Amniotic stem cell (primary cell): ENCODE measurements at places on chromosomes 2 and 18.

DNA sequence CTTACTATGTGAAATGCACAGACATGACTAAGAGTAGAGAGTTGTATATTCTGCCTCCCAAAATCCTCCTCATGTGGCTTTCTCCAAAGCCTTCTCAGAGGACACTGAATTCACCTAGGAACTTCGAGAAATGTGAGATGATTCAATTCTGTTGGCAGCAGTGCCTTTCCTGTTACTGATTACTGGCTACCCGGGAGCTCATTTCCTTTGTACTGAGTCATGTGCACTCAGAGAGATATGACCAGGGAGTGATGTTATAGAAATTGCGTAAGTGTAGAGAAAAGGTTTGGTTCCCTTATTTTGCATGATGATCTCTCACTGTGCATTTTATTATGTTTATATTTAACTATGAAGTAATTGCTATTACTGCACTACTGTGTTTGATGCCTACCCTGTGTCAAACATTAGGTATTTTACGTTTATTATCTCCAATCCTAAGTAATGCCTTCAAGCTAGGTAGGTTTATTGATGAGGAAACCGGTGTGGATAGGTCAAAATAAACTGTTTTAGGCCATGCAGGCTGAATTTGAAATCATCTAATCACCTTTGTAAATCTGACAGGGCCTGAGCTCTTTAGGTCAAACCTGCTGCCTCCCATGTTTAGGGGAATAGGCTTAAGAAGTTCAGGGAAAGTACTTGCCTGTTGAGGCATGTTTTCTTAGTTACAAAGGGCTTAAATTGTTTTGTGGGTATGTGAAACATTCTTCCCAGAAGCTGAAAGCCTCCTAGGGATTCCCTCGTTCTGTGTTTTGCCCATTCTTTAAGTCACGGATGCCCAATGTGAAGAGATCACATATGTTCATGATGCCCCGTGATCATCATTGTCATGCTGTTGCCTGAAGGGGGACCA lies 86.8 kb downstream of the FMNL2 start:
- peak; percentile 95 for DNase-seq

GRCh38 chr18:45670281-45670962 lies 53.6 kb upstream of the SLC14A1 start:
- no peak for DNase-seq

- DNase-seq: no peak
Measured at GRCh38 chr2:108594982-108595464, 60.8 kb downstream of the LIMS1 start.

DNA sequence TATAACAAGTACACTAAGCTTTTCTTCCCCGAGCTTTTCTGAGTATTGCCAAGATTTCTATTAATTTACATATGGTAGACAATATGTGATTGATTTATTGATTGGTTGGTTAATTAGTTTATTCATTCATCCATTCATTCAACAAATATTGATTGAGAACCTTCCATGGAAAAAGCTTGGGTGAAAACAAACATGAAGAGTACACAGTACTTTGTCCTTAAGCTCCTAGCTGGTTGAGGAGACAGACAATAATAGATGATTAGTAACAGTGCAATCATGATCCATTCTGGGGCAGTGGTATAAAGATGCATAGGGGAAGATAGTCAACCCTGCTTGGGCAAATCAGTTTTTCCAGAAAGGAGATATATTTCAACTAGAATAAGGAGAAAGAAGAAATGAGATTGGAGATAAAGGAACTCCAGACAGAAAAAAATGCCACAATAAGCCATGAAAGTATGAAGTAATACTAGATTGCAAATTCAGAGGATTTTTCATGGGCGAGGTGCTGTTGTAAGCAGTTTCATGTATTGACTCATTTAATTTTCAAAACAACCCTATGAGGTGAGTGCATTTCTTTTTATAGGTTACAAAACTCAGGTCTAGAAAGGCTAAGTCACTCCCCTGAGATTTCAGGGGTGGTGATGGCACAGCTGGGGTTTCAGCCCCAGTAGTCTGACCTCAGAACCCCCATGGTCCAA lies 129.5 kb downstream of the RND3 start:
- no peak for DNase-seq

DNA sequence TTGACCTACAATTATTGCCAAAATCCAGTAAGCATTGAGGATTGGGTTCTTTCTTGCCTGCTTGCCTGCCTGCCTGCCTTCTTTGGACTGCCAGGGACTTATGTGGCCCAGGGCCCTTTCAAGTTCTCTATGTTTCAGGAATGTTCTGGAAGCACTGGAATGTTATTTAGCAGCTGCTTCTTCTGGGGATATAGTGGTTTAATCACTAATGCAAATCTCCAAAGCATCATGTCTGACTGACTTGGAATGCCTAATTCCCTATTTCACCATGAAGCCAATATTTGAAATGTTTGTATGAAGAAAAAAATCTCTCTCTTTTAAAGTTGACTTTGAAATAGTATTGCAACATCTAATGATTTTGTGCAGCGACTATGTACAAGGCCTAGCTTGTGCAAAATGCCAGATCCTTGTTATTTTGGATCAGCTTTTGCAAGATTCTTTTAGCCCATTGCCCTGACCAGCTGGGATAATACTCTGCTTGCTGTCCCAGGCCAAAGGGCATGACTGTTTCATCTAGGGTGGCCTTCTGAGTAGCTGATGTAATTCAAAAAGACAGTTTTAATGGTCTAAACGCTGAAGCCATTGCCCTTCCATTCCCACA lies 204.6 kb downstream of the RND3 start:
- no peak for DNase-seq

DNA sequence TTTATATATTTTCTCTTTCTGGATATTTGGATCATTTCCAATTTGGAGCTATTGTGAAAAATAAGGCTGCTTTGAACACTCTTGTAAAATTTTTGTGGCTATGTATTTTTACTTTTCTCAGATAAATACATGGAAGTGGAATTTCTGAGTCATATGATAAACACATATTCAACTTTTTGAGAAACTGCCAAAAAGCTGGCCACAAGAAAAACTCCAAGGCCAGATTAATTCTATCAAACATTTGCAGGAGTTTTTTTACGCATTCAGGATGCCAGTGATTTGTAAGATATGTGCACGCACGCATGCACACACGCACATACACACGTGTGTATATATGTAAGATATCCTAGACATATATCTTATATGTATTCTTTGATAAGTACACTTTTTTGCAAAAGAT lies 477.5 kb upstream of the SPHKAP start:
- DNase-seq: peak; percentile 86

DNA sequence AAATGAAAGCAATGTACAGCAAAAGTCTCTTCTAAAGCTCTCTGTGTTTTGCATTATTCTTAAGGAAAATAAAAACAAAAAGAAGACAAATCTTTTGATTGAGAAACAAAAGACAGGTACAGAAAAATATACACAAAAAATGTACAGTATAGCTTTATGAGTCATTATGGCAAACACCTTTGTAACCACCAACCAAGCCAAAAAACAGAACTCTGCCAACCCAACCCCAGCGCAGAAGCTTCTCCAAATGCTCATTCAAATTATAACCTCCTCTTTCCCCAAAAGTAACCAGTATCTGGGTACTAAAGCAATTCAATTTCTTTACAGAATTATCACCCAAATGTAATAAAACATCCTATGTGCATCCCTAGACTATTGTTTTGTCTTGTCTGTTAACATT lies 255.9 kb upstream of the STON1 start:
- DNase-seq: no peak

DNA sequence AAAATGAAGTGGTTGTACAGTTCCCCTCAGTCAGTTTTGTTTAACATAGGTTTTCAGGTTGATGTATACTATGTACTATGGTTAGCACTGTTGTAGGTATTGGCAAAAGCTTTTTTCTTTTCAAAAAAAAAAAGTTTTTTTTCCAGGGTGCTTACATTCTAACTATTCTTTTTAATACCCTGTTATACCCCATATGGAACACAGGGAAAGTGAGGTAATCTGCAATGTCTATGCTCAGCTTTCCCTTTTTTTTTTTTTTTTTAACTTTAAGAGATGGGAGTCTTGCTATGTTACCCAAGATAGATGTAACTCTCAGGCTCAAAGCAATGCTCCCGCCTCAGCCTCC lies 590 bp upstream of the CCDC138 start:
- DNase-seq: no peak

DNA sequence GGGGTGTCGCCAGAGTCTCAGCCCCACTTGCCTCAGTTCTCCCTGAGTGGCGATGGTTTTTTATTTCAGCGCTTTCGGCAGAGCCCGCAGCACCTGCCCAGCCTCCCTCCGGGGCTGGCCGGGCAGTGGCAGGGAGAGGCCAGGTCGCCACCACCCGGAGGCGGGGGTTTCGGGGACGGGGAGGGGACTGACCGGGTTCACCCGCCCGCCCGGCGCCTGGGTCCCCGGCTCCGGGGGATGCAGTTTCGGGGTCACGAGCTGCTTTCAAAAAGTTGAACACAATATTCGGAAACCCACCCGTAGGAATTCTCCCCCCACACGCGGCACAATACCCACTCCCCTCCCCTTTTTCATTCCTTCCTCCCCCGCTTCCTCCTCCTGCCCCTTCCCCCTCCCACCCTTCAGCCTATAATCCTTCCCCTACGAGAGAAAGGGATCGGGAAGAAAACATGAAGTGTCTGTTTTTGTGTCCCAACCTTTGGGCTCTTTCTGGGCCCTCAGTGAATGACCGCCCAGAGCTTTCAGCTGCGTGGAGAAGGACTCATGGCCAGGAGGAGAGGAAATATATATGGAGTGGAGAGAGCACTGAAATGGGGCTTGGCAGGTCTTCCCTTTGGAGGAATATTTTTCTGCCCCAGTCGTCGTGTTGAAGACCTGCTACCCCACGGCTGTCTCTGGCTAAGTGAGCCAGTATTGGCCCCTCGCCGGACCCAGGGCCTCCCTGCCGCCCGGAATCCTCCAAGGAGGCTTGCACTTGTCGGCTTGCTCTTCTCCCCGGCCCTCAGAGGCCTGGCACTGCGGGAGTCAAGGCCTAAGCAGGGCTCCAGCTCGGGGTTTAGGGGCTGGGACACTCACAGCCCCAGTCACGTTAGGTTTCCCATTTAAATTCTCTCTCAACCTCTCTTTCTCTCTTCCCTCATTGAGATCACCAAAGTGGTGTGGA lies 2.1 kb upstream of the SIX3 start:
- no peak for DNase-seq

- no peak for DNase-seq
Measured at GRCh38 chr2:124149571-124149970, 124.5 kb downstream of the CNTNAP5 start.

DNA sequence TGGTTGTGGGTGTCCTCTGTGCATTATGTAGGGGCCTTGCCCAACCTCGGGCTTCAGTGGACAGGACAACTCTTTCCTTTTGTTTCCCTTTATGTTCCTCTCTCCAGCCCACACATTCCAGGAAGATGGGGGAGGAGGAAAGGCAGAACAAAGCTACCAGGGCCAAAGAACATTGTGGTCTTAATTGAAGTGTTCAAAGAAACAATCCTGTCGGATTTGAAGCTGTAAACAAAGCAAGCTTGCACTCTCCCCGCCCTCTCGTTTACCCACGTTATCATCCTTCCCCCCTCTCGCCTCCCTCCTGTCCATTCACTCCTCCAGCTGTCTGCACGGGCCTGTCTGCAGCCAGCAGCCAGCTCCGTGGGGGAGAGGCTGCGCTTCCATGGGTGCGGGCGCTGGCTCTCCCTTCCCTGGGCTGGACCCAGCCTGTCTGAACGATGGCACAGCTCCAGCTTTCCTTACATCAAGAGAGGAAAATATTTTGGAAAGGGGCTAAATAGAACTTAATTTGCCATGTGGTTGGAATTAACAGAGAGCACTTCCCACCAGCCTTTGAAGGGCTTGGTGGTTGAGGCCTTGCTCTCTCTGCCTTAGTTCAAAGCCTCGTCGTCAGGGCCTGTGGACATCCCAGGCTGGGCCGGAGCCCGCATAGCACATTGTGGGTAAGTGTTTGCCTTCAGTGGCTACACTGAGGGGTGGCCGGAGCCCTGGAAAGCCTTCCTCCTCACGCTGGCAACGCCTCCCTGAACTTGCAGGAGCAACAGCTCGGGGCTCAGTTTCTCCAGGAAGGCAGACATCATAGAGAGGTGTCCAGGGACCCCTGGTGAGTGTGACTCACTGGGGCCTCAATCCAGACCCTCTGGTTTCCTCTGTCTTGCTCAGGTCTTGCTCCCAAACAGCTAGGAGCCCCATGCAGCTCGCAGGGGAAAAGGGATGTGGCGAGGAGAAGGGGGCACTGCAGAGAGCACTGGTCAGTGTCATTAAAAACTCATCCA lies 60.6 kb upstream of the HS6ST1 start:
- DNase-seq: no peak

GRCh38 chr2:240561325-240561971 lies 1.3 kb downstream of the DUSP28 start:
- peak; percentile 12 for DNase-seq

DNA sequence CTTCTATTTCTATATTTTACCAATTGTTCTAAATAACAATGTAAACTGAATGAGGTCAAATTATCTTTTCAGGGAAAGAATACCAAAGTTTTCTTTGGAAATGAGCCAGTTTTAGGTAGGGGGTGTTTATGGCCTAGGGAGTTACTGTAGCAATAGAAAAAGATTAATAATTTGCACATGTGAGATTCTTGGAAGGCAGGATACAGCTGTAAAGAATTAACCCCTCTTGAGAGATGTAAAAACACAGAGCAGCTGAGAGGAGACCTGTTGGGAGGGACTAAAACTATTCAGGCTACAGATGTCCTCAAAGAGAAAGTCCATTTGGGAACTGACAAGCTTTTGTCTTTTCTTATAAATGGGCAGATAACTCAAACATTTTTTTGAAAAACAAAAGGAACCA lies 182.2 kb downstream of the FIGN start:
- no peak for DNase-seq

- DNase-seq: no peak
Measured at GRCh38 chr2:175737722-175738361, 264.2 kb downstream of the LNPK start.

DNA sequence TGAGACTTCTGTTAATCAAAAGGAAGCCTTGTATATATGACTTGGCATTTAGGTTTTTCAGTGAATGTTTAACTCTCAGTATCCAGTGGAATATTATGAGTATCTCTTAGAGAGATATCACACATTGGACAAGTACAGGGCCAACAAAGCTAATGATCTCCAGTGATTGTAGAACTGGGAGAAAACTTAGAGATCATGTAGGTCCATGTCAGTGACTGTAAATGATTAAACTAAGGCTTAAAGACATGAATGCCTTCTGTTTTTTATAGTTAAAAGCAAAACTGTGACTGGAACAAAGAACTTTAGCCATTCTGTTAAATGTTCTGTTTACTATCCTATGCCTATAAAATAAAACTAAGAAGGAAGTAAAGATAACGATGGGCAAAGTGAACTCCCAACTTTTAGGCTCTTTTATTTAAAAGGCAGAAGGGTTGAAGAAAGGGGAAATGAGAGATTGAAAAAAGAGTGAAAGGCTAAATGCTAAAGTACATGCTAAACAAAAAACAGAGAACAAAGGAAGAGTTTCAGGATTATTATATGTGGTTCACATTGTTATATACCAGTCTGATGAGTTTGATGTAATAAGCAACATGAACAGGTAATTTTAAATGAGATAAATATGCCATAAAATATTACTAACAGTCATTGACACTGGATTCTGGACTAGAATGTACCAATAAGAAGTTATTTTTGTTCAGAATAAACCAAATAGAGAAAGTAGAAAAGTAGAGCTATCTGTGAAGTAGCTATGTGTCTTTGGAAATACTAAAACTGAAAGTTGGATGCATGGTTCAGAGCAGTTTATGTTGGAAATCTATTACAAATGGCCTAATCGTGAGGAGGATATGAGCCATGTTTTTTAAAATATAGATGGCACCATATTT lies 37.1 kb upstream of the TNFRSF11A start:
- DNase-seq: no peak

- DNase-seq: no peak
Measured at GRCh38 chr2:147792966-147793617, 51.7 kb upstream of the ACVR2A start.

GRCh38 chr18:12855916-12856315 lies 28.1 kb downstream of the PTPN2 start:
- no peak for DNase-seq

GRCh38 chr2:63051042-63051794 lies 588 bp downstream of the OTX1 start:
- DNase-seq: no peak
